ENCODE measurements at places on chromosomes 1 and 21. TPM values are rescaled to one million over a fixed set of nuclear protein-coding genes. Genes with fewer than 3 reads are reported as not detected.
A peak's percentile ranks its signal among the peaks of the same experiment; 100 is the strongest.

The MATN1 gene
- total RNA-seq, result not detected

The SLC45A1 gene
- 0.92 TPM for total RNA-seq

The C1orf167 gene
- 2.2 TPM for total RNA-seq

The CFAP107 gene
- 2.9 TPM for total RNA-seq

The S100A2 gene
- total RNA-seq, result 3.8 TPM

The OR2AK2 gene
- not detected for total RNA-seq

The DCST1 gene
- not detected for total RNA-seq

The RHD gene
- not detected for total RNA-seq

The LCE2A gene
- not detected for total RNA-seq

The GCSAML gene
- total RNA-seq, result 2.2 TPM

The MLLT11 gene
- 0.56 TPM for total RNA-seq

DNA sequence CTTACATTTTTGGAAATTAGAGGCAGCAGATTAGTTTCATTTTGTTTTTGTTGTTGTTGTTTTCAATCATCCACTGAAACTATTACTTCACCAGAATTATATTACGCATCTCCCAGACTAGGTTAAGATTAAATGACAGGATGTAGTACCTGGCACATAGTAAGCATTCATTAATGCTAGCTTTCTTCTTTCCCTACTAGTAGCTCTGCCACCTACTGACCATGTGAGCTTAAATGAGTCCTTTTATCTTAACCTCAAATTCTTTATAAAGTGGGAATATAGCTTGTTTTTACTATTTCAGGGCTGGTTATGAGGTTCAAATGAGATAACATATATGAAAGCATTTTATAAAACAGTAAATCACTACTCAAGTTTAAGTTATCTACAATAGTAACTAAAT lies 10.2 kb upstream of the ASPM start:
- no peak overlapping the region for H3K4me3 ChIP-seq
- H3K27ac ChIP-seq, result no peak overlapping the region
- H3K27me3 ChIP-seq, result no peaks in the 10 kb centered on the region
- H3K4me1 ChIP-seq, result no peaks in the 10 kb centered on the region

DNA sequence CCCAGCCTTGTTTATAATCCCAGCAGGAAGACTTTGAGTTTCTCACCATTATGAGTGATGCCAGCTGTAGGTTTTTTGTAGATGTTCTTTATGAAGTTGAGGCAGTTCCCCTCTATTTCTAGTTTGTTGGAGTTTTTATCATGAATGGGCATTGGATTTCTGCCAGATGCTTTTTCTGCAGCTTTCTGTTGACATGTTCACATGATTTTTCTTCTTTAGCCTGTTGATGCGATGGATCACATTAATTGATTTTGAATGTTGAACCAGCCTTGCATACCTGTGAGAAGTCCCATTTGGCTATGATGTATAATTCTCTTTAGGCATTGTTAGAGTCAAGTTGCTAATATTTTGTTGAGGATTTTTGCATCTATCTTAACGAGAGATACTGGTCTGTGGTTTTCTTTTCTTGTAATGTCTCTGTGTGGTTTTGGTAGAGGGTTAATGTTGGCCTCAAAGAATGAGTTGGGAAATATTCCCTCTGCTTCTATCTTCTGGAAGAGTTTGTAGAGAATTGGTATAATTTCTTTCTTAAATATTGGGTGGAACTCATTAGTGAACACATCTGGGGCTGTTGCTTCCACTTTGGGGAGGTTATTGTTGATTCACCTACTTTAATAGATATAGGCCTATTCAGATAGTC lies 33.2 kb downstream of the ZBTB40 start:
- H3K36me3 ChIP-seq, result peaks cover 3% of the 10 kb centered on the region
- no peak overlapping the region for H3K4me3 ChIP-seq
- DNase-seq, result no peak
- peaks cover 9% of the 10 kb centered on the region for H3K4me1 ChIP-seq
- no peaks in the 10 kb centered on the region for H3K27me3 ChIP-seq

DNA sequence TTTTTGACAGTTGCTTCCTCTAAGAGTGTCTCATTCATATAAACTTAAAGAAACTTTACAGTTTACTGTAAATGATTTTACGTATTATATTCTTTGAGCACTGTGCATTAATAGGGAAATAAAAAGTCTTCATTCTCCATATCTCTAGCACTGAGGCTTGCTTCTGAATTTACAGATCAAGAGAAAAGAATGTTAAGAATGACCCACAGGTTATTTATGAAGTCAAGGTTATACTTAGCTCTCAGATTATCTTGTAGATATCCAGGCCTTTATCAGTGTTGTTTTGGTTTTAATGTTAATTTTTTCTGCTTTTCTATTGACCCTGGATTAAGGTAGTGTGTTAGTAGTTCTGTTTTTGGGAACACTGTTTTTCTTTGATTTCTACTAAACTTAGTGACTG lies 91.4 kb downstream of the GPR161 start:
- DNase-seq, result no peak
- H3K4me3 ChIP-seq, result no peak overlapping the region
- no peaks in the 10 kb centered on the region for H3K4me1 ChIP-seq
- H3K27me3 ChIP-seq, result no peaks in the 10 kb centered on the region
- peaks cover 19% of the 10 kb centered on the region for H3K36me3 ChIP-seq
- H3K27ac ChIP-seq, result no peak overlapping the region

GRCh38 chr1:8142955-8143629 lies 117.0 kb upstream of the ERRFI1 start:
- H3K4me3 ChIP-seq, result no peak overlapping the region
- H3K4me1 ChIP-seq, result peaks cover 3% of the 10 kb centered on the region

DNA sequence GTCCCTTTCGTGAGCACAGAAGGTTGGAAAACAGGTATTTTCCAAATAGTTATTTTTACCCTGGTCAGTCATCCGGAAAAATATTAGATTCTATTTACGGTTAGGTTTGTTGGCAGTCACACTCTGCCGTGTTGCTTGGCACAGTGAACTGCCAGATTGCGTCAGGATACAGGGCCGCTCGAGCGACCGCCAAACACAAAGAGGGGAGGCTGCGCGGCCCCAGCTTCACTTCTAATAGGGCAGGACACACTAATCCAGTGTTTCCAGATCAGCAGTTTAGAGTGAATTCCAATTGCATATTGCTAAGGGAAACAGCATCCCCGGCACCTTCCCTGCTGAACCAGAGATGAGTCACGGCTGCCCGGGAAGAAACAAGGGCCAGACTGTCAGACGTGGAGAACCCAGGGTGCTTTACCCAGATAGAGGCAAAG lies 22.9 kb downstream of the UMODL1 start:
- peaks cover 7% of the 10 kb centered on the region for H3K27me3 ChIP-seq
- H3K4me3 ChIP-seq, result no peak overlapping the region

GRCh38 chr1:230328342-230329015 lies 97.7 kb downstream of the PGBD5 start:
- H3K27ac ChIP-seq, result no peak overlapping the region
- H3K4me1 ChIP-seq, result no peaks in the 10 kb centered on the region
- H3K27me3 ChIP-seq, result no peaks in the 10 kb centered on the region
- H3K36me3 ChIP-seq, result no peaks in the 10 kb centered on the region
- DNase-seq, result no peak

DNA sequence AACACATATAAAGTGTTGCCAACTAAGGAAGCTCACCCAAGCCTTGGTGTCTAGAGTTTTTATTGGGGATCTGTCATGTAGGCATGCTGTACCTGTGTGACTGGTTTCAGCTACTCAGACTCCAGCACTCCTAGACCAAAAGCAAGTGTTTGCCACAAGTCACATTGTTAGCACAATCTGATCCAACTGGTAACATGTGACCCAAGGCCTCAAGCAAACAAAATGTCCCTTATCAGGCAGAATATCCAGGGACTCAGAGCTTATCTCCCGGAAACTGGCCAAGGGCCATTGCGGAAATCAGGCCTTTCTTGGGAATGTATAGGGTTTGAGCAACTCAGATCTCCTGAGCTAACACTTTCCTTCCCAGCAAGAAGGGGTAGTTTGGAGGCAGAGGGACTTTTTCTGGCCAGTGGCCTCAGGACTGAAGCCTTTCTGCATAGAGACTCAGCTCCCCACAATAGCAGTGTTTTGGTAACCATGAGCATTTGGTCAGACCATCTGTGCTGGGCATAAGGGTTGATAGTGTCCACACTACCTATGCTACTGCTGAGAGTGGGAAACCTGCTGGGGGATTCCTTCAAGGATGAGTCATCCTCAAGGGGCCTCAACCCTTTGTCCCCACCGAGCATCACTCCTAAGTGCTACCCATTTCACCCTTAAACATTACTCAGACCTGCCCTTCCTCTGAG lies 29.6 kb downstream of the NHLH2 start:
- DNase-seq, result peak; percentile 75
- H3K4me1 ChIP-seq, result peaks cover 44% of the 10 kb centered on the region
- no peaks in the 10 kb centered on the region for H3K36me3 ChIP-seq
- H3K4me3 ChIP-seq, result no peak overlapping the region

DNA sequence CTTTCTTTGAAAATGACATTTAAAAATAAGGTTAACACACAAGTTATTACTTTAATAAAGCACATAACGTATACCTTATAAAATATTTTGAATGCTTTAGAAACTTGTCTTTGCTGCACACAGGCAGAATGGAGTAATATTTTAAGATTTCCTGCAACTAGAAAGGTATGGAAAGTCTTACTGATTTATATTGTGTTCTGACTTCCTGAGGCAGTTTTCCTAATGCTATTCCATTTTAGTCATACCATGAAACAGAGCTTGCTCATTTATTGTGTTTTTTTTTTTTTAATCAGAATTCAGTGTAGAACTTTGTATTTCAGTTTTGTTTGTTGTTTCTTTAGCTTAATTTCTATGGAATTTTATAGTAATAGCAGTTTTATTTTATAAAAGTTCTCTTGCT lies 60.9 kb upstream of the S1PR1 start:
- H3K27ac ChIP-seq, result no peak overlapping the region
- no peak overlapping the region for H3K4me3 ChIP-seq
- no peak for DNase-seq
- H3K27me3 ChIP-seq, result no peaks in the 10 kb centered on the region
- no peaks in the 10 kb centered on the region for H3K36me3 ChIP-seq

- no peaks in the 10 kb centered on the region for H3K36me3 ChIP-seq
- H3K27me3 ChIP-seq, result no peaks in the 10 kb centered on the region
- peak overlapping the region; percentile 75 for H3K27ac ChIP-seq
- DNase-seq, result peak; percentile 76
- H3K4me1 ChIP-seq, result peaks cover 27% of the 10 kb centered on the region
These were observed 56.5 kb upstream of the SELENON start for GRCh38 chr1:25743164-25744139.

- no peak overlapping the region for H3K27ac ChIP-seq
- no peak overlapping the region for H3K4me3 ChIP-seq
- no peaks in the 10 kb centered on the region for H3K27me3 ChIP-seq
- H3K4me1 ChIP-seq, result no peaks in the 10 kb centered on the region
These were observed 22.2 kb downstream of the MPZ start for GRCh38 chr1:161287482-161288054.

- H3K27me3 ChIP-seq, result no peaks in the 10 kb centered on the region
- H3K4me1 ChIP-seq, result no peaks in the 10 kb centered on the region
- H3K4me3 ChIP-seq, result no peak overlapping the region
- no peak for DNase-seq
These were observed 131.2 kb downstream of the SIM2 start for GRCh38 chr21:36830100-36830499.

GRCh38 chr1:19009126-19009881 lies 52.8 kb upstream of the IFFO2 start:
- H3K27me3 ChIP-seq, result no peaks in the 10 kb centered on the region
- no peak for DNase-seq
- no peak overlapping the region for H3K27ac ChIP-seq
- H3K4me3 ChIP-seq, result no peak overlapping the region

GRCh38 chr1:59107916-59108315 lies 189.0 kb upstream of the FGGY start:
- H3K4me1 ChIP-seq, result no peaks in the 10 kb centered on the region
- no peaks in the 10 kb centered on the region for H3K36me3 ChIP-seq
- no peaks in the 10 kb centered on the region for H3K27me3 ChIP-seq

DNA sequence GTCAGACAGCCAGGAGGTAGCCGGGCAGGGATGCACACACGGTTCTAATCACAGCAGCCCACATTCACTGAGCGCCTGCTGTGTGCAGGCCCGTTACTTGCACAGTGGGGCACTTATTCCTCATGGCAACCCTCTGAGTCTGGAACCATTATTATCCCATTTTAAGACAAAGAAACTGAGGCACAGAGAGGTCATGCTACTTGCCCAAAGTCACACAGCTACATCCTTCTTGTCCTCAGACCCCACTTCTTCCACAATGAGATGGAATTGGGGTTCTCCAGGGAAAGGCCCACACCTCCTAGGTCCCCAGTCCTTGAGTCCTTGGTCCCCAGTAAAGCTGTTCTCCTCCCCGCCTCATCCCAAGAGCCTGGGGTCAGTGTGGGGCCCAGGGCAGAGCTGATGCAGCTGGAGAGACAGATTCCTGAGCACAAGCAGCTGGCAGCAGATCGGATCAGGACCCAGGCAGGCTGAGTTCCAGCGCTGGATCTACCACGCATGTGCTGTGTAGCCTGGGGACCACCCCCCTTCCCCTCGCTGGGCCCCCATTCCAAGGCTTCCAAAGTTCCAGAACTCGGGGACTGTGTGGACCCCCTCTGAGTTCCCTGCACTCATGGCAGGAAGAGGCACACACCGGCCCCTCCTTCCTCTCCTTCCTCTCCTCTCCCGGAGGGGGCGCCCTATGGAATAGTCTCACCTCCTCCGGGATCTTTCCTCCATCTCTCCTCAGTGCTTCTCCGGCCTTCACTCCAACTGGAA lies 393.4 kb downstream of the MATN1 start:
- H3K27ac ChIP-seq, result no peak overlapping the region
- H3K4me1 ChIP-seq, result no peaks in the 10 kb centered on the region
- no peaks in the 10 kb centered on the region for H3K36me3 ChIP-seq
- no peak overlapping the region for H3K4me3 ChIP-seq
- no peaks in the 10 kb centered on the region for H3K27me3 ChIP-seq
- no peak for DNase-seq

DNA sequence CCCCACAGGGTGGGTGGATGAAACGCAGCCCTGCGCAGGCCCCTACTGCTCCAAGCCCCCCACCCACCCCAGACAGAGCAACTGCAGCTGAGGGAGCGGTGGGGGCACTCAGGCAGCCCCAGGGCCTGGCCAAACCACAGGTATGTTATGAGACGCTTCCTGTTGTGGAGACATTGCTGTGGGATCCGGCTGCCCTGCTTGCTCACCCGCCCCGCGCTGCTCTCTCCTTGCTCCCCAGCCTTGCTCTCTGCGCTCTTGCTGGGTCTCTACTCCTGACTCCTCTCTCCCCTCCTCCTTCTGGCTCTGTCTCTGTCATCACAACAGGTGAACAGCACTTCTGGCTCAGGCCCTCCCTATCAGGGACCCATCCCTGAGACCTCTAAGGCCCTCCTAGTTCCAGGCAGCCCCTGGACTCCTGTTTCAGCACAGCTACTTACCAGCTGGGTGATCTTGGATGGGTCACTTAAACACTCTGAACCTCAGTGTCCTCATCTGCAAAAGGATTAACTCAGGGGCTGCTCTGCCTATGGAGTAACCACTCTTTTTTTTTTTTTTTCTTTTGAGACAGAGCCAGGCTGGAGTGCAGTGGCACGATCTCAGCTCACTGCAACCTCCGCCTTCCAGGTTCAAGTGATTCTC lies 15.9 kb downstream of the COL8A2 start:
- no peaks in the 10 kb centered on the region for H3K36me3 ChIP-seq
- no peaks in the 10 kb centered on the region for H3K27me3 ChIP-seq
- no peaks in the 10 kb centered on the region for H3K4me1 ChIP-seq
- no peak overlapping the region for H3K4me3 ChIP-seq
- no peak overlapping the region for H3K27ac ChIP-seq
